ENCODE measurements at places on chromosomes 7 and 10.

DNA sequence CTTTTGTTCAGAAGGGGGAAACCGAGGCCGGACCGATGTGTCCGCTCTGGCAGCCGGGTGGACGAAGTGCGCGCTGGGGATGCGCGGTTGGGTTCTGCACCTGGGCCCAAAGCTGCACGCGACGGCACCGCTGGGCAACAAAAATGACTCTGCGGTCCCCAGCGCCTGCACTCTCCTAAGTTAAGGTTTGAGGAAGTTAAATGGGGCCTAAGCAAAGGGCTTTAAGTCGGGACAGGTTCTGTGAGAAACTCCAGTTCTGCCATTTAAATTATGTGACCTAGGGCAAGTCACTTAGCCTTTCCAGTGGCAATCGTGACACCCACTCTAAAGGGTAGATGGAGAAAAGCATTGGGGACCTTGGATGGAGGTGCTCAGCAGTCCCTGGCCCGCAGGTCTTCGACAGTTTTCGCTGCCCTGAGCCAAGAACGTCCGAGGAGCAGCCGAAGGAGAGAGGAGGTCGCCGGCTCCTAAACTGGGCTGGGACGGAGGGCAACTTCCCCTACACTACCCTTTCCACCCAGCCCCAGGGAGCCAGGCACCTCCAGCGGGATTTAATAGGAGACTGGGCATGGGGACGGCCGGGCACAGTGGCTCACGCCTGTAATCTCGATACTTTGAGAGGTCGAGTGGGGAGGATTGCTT lies 534 bp upstream of the ACBD5 start:
- DNase-seq, result no peak

GRCh38 chr7:155878250-155878649 lies 66.0 kb upstream of the SHH start:
- DNase-seq, result no peak

- DNase-seq, result peak; percentile 63
Observed at GRCh38 chr7:90111-91063, 102.0 kb upstream of the FAM20C start.

DNA sequence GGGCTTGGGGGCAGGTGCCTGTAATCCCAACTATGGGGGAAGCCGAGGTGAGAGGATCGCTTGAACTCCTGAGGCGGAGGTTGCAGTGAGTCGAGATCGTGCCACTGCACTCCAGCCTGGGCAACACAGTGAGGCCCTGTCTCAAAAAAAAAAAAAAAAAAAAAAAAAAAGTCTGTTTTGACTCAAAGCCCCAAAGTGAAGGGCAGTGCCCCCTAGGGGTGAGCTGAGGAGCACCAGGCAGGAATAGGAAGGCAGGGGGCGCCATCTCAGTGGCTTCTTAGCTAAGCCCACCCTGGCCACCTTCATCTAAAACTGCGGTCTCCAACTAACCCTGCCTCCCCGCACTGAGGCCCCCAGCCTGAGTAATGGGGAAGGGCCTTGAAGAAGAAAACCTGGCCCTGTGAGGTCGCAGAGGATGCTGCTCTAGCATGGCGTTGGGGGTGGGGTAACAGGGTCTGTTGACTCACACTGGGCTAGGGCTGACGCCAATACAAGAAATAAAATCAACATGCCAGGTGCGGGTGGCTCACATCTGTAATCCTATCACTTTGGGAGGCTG lies 9.8 kb downstream of the PODXL start:
- peak; percentile 66 for DNase-seq

DNA sequence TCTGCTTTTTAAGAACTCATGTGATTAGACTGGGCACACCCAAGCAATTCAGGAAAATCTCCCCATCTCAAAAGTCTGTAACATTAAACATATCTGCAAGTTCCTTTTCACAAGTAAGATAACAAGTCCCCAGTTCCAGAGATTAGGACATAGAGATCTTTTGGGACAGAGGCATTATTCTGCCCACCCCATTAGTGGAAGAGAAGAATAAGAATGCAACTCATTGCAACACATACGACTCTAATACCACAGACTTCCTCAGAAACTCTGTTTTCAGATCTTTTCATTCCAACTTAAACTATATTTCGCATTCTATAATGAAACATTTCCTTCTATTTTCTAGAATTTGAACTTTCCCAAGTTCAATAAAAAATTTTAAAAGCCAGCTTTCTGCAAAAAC lies 137.7 kb downstream of the SEMA3C start:
- DNase-seq, result no peak

GRCh38 chr7:153835712-153836265 lies 216.4 kb upstream of the DPP6 start:
- no peak for DNase-seq

GRCh38 chr7:43636093-43636492 lies 53.2 kb downstream of the STK17A start:
- DNase-seq, result no peak

GRCh38 chr7:6172224-6172909 lies 100.1 kb downstream of the CYTH3 start:
- DNase-seq, result no peak

- peak; percentile 91 for DNase-seq
Observed at GRCh38 chr10:77989081-77989724, 40.1 kb downstream of the POLR3A start.

Measured in WERI-Rb-1 (cell line).